ENCODE measurements at places on chromosomes 6 and 20.

DNA sequence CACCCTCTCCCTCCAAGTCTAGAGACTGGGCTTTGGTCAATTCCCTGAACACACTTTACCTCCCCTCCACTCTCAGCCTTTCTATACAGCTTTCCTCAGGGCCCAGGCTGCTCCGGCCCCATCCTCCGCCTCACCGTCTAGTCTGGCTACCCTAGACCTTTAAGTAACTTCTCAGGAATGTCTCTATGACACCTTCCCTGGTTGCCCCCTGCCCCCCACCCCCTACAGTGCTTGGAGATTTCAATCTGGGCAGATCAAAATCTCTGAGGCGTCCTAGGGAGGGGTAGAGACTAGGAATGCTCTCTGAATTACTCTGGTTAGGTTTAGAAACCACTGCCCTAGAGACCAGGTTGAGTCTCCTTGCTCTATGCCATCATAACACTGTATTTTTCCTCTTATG is 6.1 kb downstream of the UBE2J1 start:
- no peak for DNase-seq

DNA sequence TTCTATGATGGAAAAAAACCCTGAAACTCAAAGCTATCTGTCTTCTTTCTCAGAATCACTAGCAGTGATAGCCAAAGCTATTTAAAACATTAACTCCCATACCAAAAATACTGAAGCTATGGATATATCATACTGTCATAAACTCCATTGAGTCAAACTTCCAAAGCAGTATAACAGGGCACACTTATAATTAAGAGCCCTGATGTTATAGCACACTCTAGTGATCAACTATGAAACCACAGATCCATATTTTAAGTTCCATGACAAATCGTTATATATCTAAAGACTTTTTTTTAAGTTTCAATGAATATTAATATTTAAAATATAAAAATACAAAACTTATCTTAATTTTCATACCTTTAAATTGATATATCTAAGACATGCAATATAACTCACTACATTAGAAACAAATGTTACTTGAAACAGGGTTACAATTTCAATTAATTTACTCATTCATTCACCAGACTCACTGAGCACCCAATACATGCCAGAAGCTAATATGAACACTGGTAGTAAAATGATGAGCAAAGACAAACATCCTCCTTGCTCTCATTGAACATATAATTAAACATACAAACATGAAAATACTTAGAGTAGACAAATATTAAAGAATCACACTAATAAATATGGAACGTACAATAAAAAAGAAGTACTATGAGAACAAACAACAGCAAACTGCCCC is 69.3 kb downstream of the IBTK start:
- DNase-seq = no peak

DNA sequence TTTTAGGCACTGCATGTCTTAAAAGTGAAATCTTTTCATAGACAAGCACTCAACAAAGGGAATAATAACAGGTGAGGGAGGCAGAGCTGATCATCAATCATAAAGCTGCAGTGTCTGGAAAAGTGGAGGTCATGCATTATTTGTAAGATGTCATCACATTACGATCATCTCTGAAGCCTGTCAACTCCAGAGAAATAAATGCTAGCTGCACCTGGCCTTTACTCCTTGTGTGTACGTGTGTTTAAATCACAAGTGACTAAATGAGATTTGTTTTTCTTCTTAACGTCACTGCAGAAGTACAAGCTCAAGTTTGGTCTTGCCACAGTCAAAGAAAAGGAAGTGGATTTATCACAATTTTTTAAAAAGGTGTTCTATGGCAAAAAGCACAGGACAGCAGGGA is 275.5 kb upstream of the SGK1 start:
- no peak for DNase-seq

GRCh38 chr20:60570481-60571277 is 612.5 kb downstream of the CDH26 start:
- DNase-seq = no peak

- no peak for DNase-seq
Observed at GRCh38 chr20:61737346-61737745, 328.3 kb downstream of the TAF4 start.

DNA sequence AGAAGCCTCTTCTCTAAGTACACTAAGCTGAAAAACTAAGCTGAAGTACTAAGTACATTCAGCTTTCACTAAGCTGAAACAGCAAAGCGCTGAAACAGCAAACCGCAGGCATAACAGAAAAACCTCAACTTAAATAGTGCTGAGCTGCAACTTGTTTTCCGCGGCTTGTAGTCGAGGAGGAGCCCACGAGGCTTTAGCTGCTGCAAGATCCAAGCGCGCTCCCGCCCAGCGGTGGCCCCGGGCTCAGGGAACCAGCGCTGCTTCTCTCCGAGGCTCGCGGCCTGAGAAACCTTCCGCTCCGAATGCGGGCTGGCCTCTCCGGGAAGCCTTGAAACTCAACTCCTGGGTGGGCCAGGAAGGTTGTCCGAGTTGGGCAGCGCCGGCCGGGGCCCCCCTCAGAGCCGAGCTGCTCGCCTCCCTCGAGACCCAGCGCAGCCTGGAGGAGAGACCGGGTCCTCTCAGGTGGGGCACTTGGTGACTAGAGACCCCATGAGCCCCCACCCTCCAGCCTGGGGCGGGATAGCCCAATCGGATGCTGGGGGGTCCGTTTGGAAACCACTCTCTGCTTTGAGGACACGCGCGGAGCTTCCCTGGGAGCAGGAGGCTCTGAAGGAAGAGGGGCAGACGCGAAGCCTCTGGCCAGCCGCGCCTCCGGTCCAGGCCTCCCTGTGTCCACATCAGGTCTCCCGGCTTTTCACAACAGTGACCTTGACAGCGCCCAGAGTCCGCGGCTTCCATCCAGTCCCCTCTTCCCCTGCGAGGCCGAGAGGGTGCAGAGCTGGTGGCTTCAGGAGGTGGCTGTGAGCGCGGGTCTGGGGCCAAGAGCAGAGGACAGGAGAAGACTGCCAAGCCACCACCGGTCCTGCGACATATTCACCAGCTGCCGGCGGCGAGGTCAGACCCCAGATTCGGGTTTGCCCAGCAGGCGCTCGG is 38.1 kb upstream of the HLA-E start:
- DNase-seq = peak; percentile 38

DNA sequence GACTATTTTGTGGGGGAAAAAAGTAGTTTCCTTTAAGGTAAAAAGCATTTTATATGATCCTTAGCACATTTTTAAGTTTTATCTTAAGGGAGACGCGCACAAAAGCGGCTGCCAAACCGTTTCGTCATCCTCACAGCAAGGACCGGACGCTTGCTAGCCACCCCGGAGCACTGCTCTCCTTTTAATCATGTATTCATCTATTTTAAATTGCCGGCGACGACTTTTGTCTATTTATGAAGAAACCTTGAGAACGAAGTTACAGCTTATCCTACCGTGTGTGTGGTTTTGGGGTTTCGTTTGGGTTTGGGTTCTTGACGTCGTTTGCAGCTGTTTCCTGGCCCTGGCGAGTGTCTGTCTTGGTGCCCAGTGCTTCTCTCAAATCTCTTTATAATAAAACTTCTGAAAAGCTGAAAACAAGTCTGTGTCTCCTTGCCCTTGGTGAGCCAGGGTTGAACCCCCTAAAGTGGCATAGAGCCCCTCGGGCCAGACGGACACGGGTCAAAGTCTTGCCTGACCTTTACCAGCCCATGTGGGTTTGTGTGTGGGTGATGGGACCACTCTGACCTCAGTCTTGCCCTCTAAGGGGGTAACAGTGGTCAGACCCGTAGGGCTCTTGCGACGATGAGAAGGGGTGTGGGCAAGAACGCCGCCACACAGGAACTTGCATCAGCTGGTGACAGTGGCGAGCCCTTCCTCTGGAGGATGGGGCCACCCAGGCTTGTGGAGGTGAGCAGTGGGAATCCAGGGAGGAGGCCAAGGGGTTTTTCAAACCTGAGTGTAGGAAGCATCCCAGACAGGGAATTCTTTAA is 117.6 kb downstream of the JPH2 start:
- DNase-seq = peak; percentile 94

DNA sequence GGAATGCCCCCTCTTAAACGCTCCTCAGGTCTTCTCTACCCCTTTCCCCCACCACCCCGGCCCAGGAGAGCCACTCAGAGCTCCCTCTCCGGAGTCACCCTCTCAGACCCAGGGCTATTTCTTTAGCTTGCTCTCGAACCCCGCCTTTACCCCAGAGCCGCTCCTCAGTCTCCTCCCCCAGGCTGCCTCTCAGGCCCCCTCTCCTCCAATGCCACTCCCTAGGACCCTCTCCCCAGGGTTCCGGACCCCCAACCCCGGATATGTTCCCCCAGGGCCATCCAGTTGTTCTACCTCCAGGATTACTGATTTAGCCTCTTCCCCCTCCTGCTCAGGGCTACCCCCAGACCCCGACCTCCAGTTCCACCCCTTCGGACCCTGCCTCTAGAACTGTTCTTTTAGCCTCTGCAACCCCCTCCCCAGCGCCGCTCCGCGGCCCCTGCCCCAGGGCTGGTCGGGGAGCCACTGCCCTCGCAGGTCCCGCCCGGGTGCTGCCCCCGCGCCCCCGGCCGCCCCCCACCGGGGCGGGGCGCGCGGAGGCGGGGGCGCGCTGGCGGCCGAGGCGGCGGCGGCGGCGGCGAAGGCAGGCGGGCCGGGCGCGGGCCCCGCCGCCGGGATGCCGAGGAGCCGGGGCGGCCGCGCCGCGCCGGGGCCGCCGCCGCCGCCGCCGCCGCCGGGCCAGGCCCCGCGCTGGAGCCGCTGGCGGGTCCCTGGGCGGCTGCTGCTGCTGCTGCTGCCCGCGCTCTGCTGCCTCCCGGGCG is at the start of gene MMP24:
TSS of gene MMP24 (plus strand) at position 565 of the 758 bp plus-strand sequence. CDS start at position 614, 49 bp downstream.
- DNase-seq = no peak

DNA sequence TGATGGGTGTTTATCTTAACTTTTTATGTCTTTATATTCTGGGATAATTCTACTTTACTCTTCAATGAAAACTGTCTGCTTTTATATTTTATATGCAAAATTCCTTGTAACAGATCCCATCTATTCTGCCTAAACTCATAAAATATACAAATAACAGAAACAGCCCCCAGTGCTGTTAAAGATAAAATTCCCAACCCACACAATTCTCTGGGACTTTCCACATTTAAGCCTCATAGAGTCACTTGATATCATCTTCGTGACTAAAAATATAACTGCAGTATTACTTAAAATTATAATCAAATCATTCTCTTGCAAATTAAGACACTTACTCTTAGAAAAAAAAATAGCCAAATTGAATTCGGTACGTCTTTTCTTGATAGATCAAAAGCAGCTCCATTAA is 60.2 kb downstream of the INSM1 start:
- DNase-seq = no peak

DNA sequence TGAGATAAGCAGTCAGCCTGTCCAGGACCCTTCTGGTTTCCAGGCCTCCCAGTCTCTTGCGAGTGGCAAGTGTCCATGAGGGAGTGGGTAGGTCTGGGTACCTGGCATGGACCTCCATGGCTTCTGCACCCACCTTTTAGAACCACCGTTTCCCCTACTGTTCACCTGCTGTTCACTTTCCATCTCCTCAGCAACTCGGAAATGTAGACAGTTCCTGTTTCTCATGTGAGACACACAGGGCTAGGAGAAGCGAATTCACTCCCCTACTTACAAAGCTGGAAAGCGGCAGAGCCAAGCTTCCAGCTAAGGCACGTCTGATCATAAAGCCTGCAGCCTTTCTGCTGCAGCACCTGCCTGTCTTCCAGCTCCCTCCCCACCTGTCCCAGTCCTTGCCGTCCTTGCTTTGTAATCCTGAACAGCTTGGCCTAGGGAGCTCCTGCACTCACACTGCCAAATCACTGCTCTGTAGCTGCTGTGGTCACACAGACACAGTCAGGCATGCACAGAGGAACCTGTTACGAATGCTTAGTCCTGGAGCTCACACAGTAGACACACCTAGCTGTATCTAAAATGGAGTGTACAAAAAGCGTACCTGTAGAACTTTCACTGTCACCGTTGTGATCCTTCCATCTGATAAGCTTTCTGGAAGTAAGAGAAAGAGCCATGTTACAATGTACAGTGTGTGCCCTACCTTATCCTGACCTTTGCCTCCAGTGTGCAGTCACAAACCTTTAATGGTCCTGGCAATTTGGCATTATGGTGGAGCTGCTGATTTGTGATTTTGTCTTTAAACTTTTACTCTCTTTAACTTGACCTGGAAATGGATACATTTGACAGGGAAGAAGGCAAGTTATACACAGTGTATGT is 294.1 kb downstream of the NRN1 start:
- DNase-seq = no peak

DNA sequence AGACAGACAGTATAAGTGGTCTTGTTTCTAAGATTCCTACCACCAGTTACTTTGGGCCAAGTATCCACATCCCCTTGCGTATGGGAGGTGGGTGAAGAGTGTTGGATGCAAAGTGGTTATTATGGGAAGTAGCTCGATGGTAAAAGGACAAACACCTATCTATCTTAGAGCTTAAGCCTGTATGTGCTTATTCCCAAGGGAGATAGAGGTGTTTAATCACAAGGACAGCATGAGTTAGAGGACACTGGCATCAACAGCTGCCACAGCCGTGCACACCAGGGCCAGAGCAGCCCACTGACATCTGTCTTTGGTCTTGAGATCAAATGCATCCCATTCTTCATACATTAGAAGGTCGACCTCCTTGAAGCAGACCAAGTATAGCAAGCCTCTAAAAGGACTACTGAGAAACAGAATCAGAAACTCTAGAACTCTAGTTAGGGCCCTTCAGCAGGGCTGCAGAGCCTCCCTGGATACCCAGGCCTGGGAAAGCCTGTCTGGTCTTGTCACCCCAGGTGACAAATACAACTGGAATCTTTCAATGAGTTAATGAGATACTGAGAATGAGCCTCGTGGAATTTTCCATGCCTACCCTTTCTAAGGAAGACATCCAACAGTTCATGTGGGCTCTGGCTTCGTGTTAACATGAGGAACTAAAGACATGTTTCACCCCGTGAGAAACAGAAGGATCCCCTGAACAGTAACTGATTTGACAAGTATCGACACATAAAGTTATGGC is 28.7 kb downstream of the TXNDC5 start:
- no peak for DNase-seq

- DNase-seq = no peak
Observed at GRCh38 chr6:117637770-117638169, 35.5 kb upstream of the GOPC start.

DNA sequence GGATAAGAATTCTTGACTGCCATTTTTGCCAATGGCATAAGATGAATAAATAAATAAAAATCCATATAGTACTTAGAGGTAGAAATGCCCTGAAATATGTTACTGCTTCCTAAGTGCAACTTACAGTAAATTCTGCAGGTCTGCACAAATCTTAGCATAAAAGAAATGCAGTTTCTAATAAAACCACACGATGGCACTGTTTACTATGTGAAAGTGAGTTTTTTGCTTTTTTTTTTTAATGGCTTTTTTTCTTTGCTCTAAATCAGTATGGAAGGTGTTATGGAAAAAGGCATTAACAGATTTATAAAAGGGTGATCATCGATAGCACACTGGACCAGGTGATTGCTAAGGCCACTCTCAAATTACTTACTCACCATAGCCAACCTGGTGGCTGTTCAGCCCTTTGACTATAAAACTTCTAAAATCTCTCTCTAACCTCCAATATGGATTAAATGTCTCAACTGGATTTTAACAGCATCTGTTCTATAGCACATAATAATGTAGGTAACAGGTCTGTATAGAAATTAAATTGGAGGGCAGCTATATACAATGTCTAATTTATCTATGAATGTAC is 45.8 kb downstream of the AHI1 start:
- DNase-seq = no peak
